T-helper 2 cell (primary cell): ENCODE measurements at places on chromosomes 1 and 21.

- DNase-seq = peak; percentile 87
These were observed 39.6 kb upstream of the LBR start for GRCh38 chr1:225467193-225468020.

GRCh38 chr1:8097077-8097799 is 71.1 kb upstream of the ERRFI1 start:
- DNase-seq = no peak

DNA sequence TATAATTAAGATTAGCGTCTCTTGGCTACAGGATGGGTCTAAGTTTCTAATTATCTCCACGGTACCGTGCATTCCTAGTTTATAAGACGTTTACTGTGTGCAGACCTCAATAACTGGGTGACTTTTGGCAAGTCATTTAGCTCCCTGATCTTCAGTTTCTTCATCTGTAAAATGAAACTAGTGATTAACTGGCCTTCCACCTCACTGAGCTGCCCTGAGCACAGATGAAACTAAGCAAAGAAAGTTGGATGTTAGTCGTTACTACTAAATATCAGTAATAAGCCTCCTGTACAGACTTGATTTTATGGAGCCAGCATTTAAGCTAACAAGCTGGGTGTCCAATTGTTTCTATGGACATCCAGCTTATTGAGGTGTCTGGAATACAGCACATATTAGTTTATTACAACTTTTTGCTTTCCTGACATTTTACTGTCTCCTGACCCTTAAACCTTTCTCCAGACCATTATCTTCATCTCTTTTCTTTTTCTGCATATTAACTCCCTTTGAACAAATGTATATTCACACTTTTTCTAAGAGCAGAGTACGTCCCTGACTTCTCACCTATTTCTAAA is 1.1 kb downstream of the CR2 start:
- DNase-seq = no peak

DNA sequence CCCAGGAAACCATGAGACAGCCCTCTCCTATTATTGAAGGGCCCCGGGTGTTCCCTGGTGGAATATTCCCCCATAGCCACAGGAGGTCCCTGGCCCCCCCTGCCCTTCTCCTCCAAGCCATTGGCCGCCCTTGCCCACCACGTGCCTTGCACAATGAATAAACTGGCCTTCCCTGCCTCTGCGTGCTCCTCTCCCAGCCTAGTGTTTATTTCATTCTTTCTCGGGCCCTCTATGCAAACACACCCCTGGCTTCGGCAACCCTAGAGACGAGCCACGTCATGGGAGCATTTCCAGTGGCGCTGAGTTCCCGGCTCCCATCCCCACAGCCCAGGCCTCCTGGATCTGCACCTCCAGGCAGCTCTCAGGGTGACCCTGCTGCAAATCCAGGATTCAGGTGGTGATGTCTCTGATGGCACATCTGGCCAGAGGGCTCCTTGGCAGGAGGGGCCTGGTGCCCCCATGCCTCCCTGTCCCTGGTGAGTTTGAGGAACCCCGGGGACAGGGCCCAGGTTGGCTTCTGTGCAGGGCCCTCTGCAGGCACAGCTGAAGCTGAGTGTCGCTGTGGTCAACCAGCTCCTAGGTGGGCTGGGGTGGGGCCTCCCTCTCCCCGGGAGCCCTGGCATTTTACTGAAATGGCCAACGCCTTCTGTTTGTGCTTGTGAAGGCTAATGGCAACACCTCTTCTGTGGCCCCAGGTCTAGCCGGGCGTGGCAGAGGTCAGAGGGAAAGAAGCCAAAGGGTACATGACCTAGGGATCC is 6.2 kb downstream of the KRTAP10-12 start:
- DNase-seq = no peak

DNA sequence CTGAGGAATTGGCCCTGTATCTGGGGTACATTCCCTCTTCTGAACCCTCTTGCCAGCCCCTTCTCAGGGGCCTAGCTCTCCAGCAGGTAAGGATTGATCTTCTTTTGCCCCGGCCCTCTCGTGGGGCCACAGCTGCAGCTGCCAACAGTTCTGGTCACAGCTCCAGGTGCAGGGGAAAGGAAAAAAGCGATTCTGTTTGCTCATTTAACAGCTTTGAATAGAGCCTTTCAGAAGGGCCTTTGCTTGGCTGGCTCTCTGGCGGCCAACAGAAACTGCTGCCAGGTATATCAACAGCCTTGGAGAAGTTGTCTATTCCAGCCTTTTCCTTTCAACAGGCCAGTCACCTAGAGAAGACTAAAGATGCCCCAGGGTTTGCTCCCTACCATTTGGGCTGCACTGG is 16.1 kb upstream of the FMOD start:
- DNase-seq = no peak
